ENCODE measurements at places on chromosomes 3 and 15. TPM values are rescaled to one million over a fixed set of nuclear protein-coding genes. Genes with fewer than 3 reads are reported as not detected.
A peak's percentile ranks its signal among the peaks of the same experiment; 100 is the strongest.

GRCh38 chr3:100871306-100871705 lies 121.9 kb downstream of the ABI3BP start:
- no peak for DNase-seq

DNA sequence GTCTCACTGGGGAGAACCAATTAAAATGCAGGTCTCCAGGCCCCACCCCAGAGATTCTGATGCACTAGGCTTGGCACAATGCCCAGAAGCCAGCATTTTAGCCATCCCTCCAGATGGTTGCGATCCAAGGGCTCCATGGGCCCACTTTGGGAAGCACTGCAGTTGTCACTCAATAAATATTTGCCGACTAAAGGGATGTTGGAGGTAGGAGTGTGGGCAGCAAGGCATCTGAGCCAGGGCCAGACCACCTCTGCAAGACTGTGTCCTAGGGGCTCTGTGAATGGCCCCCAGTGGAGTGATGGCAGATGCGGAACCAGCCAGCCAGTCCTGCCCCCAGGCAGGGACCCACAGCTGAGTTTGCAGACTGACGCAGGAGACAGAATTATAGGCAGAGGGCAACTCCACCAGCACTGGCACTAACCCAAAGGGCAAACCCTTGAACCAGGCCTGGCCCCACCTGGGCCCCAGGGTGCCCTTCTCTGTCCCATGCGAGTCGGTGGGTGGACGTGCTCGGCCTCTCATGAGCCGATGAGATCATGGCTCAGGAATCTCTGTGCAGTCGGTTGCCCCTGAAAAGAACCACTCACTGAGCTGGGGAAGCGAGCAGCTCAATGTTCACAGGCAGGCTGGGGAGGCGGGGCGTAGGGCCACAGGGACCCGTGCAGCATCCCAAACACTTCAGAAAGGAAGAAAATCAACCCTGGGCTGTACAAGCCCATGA lies 49.7 kb downstream of the SEMA5B start:
- DNase-seq, result peak; percentile 40

- no peak for DNase-seq
Measured at GRCh38 chr3:158148218-158148617, 38.3 kb downstream of the RSRC1 start.

DNA sequence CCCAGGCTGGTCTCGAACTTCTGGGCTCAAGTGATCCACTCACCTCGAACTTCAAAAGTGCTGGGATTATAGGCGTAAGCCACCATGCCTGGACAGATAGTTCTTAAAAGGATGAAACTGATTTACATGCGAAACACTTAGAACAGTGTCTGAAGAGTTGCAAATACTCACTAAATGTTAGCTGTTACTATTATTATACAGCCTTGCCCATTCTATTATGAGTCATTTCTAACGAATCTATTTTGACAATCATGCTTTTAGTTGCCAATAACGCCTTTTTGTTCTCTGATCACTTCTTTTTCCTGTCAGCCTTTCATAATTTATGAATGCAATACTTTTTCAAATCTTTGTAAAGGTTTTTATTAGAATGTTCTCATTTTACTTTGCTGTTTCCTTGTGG lies 112.7 kb downstream of the SNRK start:
- peak; percentile 14 for DNase-seq

DNA sequence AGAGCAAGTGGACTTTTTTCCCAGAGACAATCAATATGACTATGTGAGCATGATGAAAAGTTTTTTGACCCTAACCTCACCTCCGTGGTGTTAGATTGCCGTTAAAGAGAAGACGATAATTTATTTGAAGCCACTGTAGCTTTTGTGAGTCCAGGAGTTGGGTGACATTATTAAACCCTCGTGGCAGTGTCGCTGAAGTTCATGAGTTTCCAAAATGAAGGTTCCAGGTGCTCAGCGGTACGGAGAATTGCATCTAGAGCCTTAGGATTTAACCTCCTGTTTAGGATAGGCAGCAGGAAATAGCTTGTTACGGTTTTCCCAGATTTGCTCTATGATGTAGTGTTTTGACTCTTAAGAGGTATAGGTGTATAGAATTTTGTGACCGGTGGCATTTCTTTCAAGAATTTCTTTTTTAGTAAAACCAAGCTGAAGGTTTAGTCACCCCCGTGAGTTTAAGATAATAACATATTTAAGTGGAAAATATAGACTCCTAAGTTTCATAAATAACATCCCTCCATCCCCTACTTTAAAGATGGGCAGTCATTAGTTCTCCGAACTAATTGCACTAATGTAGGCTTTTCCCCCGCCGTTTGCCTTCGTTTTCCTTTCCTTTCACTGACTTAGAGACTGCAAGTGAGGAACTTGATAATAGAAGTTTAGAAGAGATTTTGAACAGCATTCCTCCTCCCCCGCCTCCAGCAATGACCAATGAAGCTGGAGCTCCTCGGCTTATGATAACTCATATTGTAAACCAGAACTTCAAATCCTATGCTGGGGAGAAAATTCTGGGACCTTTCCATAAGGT lies 2.0 kb downstream of the SMC4 start:
- DNase-seq, result peak; percentile 74

Gene ZIC1
- 15.5 TPM for polyA plus RNA-seq

Measured in GM23248 (cell line).